ENCODE measurements at places on chromosomes 2 and 18. TPM values are rescaled to one million over a fixed set of nuclear protein-coding genes. Genes with fewer than 3 reads are reported as not detected.

Gene ACADL
- not detected for total RNA-seq

Gene TMEM163
- total RNA-seq, result not detected

Gene CRYBA2
- not detected for total RNA-seq

Gene GAD1
- 29.8 TPM for total RNA-seq

Gene FAM124B
- total RNA-seq, result not detected
